ENCODE measurements at places on chromosomes 4 and X.

DNA sequence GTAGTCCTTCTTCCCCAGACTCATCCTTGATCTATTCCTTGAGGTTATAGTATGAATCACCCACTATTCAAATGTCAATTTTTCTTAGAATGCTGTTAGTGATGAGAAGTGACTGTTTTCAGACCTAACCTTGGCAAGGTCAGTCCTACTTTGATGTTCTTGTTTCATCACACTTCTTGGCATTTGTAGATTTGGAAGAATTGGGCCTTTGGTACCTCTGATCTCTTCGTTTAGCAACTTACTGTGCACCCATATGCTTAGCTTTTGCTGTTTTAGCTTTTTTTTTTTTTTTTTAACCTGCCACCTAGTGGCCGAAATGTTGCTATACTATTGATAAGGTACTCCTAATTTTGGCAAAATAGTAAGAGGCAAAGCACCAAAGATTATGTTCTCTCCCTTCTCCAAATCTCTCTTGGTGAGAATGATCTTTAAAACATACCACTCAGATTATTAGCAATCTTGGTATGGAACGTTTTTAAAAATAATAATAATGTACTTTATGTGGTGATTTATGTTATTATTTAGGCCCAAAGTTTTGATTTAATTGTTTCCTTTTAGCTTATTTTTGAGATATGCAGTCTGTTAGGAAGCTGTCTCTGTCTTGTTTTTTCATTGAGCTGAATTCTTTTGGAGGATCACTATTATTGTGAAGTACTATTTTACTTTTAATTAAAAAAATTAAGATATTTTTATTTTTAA is 16.6 kb downstream of the DCK start:
- DNase-seq, result no peak

- DNase-seq, result no peak
Observed at GRCh38 chr4:88251924-88252323, 32.4 kb downstream of the PPM1K start.

GRCh38 chrX:49845701-49846403 is 16.7 kb downstream of the PAGE4 start:
- DNase-seq, result no peak

- DNase-seq, result no peak
Observed at GRCh38 chrX:143757887-143758286, 37.3 kb upstream of the SPANXN2 start.

- DNase-seq, result no peak
Observed at GRCh38 chr4:15213302-15213970, 211.2 kb downstream of the CPEB2 start.

Data from H4 (cell line).